ENCODE measurements at places on chromosomes 1 and 21. TPM values are rescaled to one million over a fixed set of nuclear protein-coding genes. Genes with fewer than 3 reads are reported as not detected.

The OR2T33 gene
- total RNA-seq = not detected

The CELA2B gene
- total RNA-seq = not detected

The MXRA8 gene
- 136 TPM for total RNA-seq

The KLHL21 gene
- total RNA-seq = 54.3 TPM

The ARHGEF11 gene
- 29.2 TPM for total RNA-seq

The VSIG8 gene
- total RNA-seq = not detected

The GJA8 gene
- total RNA-seq = not detected

The MLLT11 gene
- total RNA-seq = 3.7 TPM

The FTCD gene
- not detected for total RNA-seq

The MROH7 gene
- total RNA-seq = 7.4 TPM

The RNU1-4 gene
- total RNA-seq = 19,908 TPM
